ENCODE measurements at places on chromosomes 7 and 10. TPM values are rescaled to one million over a fixed set of nuclear protein-coding genes. Genes with fewer than 3 reads are reported as not detected.

CCDC3 gene
- 3.7 TPM for total RNA-seq

ZFAND4 gene
- total RNA-seq, result 3.9 TPM

OPN1SW gene
- not detected for total RNA-seq

PSMC2 gene
- total RNA-seq, result 182 TPM

KIF11 gene
- 1.3 TPM for total RNA-seq

DOCK1 gene
- total RNA-seq, result 148 TPM

PON3 gene
- 0.64 TPM for total RNA-seq

GPR85 gene
- total RNA-seq, result 0.77 TPM

SORBS1 gene
- total RNA-seq, result 0.13 TPM

AKR1C1 gene
- 63.2 TPM for total RNA-seq

LRRC17 gene
- total RNA-seq, result 0.26 TPM

GNAI1 gene
- total RNA-seq, result 89.5 TPM

SEMA4G gene
- 0.51 TPM for total RNA-seq

SLC13A4 gene
- total RNA-seq, result under 0.01 TPM

PSMG3 gene
- 50.8 TPM for total RNA-seq

CFAP70 gene
- 0.79 TPM for total RNA-seq

HPSE2 gene
- not detected for total RNA-seq

IQUB gene
- total RNA-seq, result not detected

VSTM4 gene
- under 0.01 TPM for total RNA-seq

OGDH gene
- total RNA-seq, result 45.0 TPM

MYL10 gene
- not detected for total RNA-seq

HGF gene
- total RNA-seq, result under 0.01 TPM

CXCL12 gene
- total RNA-seq, result under 0.01 TPM

TAF5 gene
- total RNA-seq, result 3.3 TPM

UPK3BL2 gene
- 151 TPM for total RNA-seq

NPC1L1 gene
- total RNA-seq, result under 0.01 TPM

PPP1R17 gene
- not detected for total RNA-seq

MARVELD1 gene
- total RNA-seq, result 3.6 TPM

C1QL3 gene
- total RNA-seq, result not detected

DDIT4 gene
- 2,437 TPM for total RNA-seq

TDRD1 gene
- total RNA-seq, result 2.1 TPM

PKD2L1 gene
- total RNA-seq, result not detected

EXOSC1 gene
- total RNA-seq, result 30.9 TPM

CDK14 gene
- 8.7 TPM for total RNA-seq

NSMCE4A gene
- total RNA-seq, result 17.6 TPM

IFIT1B gene
- total RNA-seq, result not detected

CDHR1 gene
- total RNA-seq, result 0.90 TPM

ZNF679 gene
- total RNA-seq, result not detected

CHCHD1 gene
- total RNA-seq, result 13.2 TPM

DEPP1 gene
- 0.26 TPM for total RNA-seq

MKRN1 gene
- total RNA-seq, result 99.5 TPM

MCM10 gene
- total RNA-seq, result 0.38 TPM

MSRB2 gene
- total RNA-seq, result 11.1 TPM

CAMK2G gene
- 16.5 TPM for total RNA-seq

FAM221A gene
- total RNA-seq, result 2.6 TPM

PTF1A gene
- total RNA-seq, result not detected
